Frontal cortex (tissue), 4 donors: ENCODE measurements at places on chromosomes 12 and 14.
A peak's percentile ranks its signal among the peaks of the same experiment; 100 is the strongest.

- DNase-seq = no peak
Observed at GRCh38 chr14:38481952-38482678, 226.2 kb upstream of the CLEC14A start.

DNA sequence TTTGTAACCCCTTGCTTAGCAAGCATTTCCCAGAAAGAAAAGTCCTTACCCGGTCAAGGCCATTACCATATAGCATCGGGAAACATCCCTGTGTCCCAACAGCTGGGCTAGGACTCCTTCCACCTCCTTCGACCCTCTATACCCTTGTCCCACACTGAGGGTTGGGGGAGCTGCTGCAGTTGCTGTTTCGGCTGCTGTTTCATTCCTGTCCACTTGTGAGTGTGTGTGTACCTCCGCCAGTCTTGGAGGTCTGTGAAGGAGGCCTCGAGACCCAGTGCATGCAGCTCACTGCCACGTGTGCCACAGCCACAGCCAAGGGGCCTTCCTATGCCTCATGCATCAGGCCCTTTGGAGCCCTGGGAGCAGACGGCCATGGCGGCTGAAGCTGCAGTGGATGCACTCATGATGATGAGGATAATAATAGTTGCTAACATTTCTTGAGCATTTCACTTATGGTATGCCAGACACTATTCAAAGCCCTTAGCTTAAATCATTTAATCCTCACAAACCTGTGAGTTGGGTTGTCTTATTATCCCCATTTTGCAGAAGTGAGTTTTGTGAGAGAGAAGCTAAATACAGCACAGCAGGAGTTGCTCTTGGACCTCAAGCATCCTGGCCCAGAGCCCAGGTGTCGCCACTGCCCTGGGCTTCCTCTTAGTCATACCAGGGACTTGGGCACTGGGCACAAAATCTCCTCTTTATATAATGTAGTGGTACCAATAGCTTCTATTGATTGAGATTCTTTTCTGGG is 156.5 kb downstream of the PRKCH start:
- no peak for DNase-seq

DNA sequence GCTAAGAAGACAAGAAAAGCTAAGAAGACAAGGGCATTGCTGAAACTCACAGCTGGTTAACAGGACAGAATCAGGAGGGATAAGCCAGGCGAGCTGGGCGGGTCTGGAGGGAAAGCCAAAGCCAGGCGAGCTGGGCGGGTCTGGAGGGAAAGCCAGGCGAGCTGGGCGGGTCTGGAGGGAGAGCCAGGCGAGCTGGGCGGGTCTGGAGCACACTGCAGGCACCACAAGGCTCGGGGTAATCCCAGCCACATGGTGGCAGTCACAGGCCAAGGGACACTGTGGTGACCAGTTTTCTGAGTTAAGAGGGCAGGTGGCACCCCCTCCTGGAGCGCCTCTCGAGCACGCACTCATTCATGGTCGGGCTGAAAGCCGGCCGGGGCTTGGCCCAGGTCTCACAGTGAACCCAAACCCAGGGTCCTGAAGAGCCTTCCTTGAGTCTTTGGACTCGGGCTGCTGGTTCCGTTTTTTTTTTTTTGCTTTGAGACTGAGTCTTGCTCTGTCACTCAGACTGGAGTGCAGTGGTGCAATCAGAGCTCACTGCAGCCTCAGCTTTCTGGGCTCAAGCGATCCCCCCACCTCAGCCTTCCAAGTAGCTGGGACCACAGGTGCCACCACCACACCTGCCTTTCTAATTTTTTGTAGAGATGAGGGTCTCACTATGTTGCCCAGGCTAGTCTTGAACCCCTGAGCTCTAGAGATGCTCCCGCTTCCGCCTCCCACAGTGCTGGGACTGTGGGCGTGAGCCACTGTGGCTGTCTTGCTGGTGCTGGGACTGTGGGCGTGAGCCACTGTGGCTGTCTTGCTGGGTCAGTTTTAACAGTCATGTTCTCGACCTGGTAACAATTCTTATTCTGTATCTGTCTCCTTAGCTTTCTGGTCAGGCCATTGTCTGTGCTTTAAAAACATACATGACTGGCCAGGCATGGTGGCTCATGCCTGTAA is 40.2 kb downstream of the HSP90AA1 start:
- peak; percentile 71 for DNase-seq

DNA sequence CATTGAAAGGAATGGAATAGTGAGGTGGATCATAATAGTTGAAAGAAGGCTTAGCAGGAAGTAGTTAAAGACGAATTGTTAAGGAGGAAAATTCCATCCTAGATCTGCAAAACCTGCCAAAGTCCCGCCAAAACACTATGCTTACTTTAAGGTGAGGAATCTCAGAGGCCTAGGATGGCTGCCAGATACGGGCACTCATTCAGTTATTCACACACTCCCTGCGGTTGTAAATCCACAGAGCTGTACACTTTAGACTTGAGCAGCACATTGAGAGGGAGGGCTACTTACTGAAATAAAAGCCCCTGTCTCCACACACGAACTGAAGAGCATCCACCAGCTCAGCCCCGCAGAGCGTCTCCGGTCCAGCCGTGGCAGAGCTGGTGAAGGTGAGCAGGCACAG is 5.0 kb downstream of the IGF1 start:
- DNase-seq = no peak

- no peak for DNase-seq
Observed at GRCh38 chr14:31930070-31930469, 147.0 kb upstream of the ARHGAP5 start.

DNA sequence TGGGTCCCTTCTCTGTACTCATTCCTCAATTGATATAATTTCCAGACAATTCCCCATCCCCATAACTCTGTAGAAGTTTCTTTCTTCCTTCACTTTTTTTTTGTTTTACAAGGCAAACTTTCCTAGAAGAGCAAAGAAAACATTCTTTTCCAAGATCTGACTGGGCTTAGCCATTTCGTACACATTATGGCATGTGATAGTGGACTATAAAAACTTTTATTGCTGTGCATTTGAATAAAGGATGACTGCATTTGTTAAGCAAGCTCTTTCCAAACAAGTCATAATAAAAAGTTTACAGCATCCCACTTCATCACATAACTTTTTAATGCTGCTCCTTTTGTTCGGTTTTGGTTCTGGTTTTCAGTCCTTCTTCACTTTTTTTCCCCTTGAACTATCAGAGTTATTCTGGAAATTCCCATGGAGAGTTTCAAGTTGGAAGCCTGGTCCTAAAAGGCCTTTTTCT is 231.0 kb upstream of the HMGA2 start:
- no peak for DNase-seq

DNA sequence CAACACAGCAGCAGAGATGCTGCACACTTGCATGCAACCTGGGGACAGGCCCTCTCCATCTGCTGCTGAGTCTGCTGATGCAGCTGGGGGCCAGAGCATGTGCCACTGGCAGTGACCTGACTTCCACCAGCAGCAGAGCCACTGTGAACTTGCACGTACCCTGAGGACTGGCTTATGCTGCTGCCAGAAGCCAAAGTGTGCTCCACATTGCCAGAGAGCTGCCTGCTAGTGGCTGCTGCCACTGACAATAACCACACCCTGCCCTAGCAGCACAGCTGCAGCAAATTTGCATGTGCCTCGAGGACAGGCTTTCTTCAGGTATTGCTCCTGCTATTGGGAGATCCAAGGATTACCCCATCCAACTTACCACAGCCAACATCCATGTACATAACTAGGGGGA is 4.5 kb upstream of the PRR4 start:
- no peak for DNase-seq

DNA sequence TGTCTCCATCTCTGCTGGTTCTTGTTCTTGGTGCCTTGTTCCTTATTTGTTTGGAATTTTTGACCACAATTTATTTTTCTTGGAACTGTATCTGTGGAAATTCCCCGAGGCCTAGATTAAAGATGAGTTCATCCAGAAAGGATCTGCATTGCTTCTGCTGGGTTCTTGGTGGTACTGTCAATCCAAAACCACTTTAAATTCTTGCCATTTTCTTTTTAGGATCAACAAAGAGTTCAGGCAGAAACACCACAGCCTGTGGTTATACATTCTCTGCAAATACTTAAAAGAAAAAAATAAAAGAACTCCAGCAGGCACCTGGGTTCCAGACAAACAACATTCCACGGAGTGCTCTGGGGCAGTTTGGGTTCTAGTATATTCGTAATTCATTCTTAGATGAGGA is 6.0 kb upstream of the VAMP1 start:
- no peak for DNase-seq

DNA sequence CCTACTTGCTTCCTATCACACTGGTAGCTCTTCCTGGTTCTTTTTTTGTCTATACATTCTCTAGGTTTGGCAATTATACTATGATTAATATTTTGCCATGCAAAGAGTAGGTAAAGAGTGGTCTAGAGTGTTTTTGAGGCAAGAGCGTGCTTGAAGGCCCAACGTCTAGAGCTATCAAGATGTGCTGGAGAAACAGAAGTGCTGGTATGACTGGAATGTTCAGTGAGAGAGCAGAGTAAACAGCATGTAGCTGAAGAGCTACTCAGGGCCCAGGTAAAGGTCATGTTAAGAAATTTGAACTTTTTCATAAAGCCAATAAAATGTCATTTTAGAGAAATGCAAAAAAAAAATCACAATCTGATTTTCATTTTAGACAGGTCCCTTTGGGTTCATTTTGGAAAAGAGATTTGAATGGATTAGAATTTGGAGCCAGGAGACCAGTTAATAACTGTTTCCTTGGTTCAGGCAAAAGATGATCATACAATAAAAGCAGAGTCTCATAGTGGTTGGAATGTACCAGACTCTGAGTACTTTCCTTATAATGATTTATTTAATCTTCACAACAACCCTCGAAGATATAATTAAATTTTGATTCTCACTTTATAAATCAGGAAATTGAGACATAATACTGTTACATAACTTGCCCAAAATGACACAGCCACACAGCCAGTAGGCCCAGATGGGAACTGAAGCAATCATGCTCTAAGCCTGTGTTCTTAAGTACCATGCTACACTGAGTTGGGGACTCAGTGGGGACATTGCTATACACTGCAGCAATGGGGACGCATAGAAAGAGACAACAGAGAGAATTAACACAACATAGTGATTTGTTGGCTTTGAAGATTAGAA is 350.1 kb downstream of the NELL2 start:
- DNase-seq = no peak

DNA sequence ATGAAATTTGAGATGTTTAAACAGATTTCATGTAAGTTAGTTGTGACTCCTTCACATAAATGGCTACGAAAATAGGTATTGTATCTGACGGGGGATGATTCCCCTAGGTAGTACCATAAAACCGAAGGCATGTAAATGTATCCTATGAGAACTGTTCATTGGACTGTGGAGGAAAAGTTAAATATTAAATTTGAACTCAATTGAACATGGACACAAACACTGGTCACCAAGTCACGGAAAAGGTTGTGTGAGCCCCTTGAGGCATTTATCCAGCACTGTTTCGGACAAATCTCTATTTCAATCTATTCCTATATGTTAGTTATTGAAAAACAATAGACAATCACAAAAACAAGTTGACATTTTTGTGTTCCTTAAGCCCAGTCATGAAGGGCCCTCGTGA is 1014.3 kb upstream of the NOVA1 start:
- DNase-seq = no peak

DNA sequence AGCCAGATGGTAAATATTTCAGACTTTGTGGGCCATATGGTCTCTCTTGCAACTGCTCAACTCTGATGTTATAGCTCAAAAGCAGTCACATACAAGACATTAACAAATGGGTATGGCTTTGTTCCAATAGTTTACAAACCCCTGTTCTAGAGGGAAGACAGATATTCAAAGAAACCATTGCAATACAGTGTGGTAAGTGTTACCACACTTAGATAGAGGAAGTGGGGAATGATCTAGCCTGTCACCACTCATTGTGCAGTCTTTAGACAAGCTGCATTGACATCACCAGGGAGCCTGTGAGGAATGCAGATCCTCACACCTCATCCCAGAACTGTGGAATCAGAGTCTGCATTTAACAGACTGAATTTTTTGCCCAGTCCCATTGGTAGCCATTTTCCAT is 80.0 kb upstream of the RGS6 start:
- no peak for DNase-seq

DNA sequence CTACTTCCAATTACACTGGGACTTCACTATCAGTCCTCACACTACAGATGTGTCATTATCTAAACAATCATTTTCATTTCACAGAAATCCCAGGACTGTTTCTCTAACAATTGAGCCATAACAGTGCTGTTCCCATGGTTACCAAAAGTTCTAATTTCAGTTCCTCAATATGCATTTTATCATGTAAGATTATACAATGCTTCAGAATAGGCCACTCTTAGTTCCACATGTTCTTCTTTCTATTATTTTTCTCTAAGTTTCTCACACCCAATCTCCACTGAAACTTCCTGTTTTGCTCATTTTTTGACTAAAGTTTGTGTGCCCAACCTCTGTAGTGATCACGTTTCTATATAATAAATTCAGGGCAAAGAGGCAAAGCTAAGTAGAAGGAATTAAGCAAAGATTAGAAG is 185.8 kb downstream of the DUSP6 start:
- no peak for DNase-seq

GRCh38 chr14:39060818-39061437 is 42.1 kb downstream of the SEC23A start:
- no peak for DNase-seq

DNA sequence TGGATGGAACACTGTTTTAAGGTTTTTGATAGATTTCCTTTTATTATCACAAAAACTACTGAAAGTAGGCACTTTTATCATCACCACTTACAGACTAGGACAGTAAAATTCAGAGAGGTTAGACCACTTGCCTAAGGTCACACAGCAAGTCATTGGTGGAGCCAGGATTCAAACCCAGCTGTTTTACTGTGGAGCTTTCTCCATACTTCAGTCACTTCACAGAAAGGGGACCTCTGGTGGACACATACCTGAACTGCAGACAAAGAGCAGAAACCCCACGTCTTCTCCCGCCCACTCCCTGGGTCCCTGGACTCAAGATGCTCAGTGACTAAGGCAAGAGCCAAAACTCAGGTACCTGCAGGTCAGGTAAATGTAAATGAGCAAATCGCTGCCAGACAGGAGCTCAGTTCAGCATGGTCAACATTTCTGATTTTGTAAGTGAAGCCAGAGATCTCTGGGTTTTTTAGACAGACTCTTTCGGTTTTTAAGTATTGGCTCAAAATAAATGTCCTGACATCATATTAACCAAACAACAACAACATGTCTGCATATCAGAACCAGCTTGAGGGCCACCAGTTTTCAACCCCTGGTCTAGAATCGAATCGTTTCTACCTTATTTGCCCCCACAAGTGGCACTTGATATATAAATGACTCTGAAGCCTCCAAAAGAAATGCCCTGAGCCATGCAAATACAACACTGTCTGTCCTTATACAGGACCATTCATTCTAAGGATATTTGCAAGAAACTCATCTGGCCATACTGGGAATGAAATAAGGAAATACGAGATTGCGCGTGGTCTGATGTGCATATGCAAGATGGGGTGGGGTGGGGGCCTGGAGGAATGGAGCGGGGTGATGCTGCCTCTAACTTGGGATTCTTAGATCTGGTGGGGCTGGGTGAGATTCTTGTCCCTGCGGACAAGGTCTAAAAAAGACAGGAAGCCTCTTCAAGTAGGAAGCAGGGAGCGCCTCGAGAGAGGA is 110.9 kb downstream of the KSR2 start:
- DNase-seq = no peak
